ENCODE measurements at places on chromosomes 2 and 18.

GRCh38 chr2:40098786-40099470, 319.9 kb upstream of the THUMPD2 start:
- DNase-seq: no peak

DNA sequence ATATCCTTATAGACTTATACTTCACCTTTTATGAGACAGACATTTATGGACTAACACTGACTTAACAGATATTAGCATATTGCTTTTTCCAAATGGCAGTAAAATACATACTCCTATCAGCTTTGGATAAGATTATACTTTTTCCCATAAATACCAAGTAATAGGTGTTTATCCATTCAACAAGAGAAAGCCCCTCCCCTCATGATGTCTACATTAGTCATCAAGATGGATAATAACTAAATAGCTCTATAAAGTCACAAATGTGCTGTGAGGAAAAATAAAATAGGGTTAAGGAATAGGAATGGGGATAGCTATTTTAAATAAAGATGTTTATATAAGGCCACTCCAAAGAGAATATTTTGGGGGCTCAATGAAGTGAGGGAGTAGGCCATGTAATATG, 39.4 kb downstream of the CSRNP3 start:
- no peak for DNase-seq

- DNase-seq: no peak
These were observed 44.5 kb upstream of the COPS8 start for GRCh38 chr2:237041231-237041630.

DNA sequence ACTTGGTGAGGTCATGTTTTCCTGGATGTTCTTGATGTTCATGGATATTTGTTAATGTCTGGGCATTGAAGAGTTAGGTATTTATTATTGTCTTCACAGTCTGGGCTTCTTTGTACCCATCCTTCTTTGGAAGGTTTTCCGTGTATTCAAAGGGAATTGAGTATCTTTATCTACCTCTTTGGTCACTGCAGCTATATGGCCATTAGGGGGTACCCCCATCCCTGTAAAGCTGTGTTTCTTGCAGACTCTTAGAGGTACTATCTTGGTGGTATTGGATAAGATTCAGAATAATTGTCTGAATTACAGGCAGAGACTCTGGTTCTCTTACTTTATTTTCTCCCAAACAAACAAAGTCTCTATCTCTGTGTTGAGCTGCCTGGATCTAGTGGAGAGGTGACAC, 401.6 kb upstream of the FSIP2 start:
- no peak for DNase-seq

DNA sequence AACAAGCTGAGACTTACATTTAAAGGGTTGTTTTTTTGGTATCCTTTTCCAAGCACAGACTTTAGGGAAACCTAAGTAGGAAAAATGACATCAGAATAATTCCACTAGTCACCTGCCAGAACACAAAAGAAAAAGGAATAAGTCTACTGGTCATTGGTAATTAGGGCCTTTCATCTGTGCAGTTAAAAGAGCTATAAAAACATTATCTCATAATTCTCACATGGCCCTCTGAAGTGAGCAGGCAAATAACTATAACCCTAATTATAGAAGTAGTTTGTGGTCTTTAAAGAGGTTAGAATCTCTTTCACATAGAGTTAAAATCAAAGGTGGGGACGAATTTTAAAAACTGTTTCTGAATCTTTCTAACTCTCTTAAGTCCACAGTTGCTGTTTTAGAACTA, 111.1 kb upstream of the B3GNT2 start:
- DNase-seq: no peak

DNA sequence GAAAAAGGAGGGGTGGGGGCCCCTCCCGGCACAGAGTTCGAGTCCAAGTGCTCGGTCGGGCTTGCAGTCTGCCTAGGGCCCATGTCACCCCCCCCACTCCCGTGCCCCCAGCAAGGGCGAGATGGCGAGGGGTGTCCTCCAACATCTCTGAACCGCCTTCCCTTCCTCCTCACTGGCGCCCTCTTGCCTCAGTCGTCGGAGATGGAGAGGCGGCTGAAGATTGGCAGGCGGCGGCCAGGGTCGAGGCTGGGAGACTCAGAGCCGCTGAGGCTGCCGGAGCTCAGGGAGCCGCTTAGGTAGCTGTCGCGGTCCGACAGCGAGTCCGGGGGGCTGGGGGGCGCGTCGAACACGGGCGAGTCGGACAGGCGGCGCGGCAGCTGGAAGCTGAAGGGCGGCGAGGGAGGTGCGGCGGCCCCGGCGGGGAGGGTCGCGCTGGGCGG, 2.3 kb downstream of the ZFP36L2 start:
- peak; percentile 71 for DNase-seq

DNA sequence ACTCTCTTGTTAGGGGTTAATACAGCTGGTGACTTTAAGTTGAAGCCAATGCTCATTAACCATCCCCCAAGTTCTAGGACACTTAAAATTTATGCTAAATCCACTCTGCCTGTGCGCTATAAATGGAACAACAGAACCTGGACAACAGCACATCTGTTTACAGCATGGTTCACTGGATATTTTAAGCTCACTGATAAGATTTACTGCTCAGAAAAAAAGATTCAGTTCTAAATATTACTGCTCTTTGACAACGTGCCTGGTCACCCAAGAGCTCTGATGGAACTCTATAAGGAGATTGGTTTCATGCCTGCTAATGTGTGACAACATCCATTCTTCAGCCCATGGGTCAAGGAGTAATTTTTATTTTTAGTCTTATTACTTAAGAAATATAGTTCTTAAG, 27.5 kb downstream of the RNF103 start:
- DNase-seq: no peak

GRCh38 chr2:39232141-39232540, 11.6 kb downstream of the CDKL4 start:
- DNase-seq: no peak

GRCh38 chr18:22168360-22168921, 948 bp upstream of the GATA6 start:
- DNase-seq: no peak

DNA sequence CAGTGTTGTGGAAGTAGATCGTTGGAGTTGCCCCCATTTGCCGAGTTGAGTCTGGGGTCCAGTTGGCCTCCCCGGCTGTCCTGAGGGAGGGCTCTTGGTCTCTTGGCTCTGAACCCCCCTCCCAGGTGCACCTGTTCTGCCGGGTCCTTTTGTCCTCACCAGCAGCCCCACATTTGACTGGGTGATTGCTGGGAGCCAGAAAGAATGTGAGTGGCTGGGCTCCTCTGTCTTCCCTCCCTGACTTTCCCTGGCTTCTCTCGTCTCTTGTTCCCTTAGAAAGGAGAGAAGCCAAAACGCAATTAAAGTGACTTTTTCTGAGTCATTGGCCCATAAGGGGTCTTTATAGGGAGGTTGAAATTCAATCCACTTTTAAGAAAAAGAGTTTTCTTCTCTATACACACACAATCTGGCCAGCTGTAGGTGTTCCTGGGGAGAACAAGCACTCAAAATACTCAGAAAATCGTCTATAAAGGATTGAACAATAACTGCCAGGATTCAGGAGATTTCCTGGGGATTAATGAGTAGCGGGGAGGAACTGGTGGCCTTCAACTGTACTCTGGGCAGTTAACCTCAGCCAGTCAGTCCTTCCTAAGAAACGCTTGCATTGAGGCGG, 131.0 kb downstream of the TMEM182 start:
- no peak for DNase-seq

GRCh38 chr2:135709992-135710391, 31.7 kb upstream of the UBXN4 start:
- peak; percentile 80 for DNase-seq

- DNase-seq: no peak
These were observed 1.4 kb upstream of the HNRNPA3 start for GRCh38 chr2:177211169-177211568.

Data from activated CD8-positive, alpha-beta memory T cell treated with anti-CD3 and anti-CD28 coated beads, Interleukin-2, amount 50 U/mL, for 4 hours (primary cell).